Coronary artery (tissue), 2 donors: ENCODE measurements at places on chromosomes 6 and 20.
A peak's percentile ranks its signal among the peaks of the same experiment; 100 is the strongest.

GRCh38 chr20:17889226-17889625 is 79.4 kb downstream of the SNX5 start:
- DNase-seq, result no peak

- no peak for DNase-seq
These were observed 36.6 kb downstream of the ERGIC3 start for GRCh38 chr20:35578469-35578868.

GRCh38 chr20:62405108-62405980 is 1.7 kb downstream of the CABLES2 start:
- no peak for DNase-seq

GRCh38 chr6:37696841-37697662 is 631 bp downstream of the MDGA1 start:
- no peak for DNase-seq

GRCh38 chr6:82076916-82077315 is 170.6 kb downstream of the IBTK start:
- DNase-seq, result no peak

GRCh38 chr20:57705127-57705899 is 4.5 kb downstream of the PMEPA1 start:
- no peak for DNase-seq

- no peak for DNase-seq
These were observed 26.0 kb downstream of the SLC17A9 start for GRCh38 chr20:62978561-62978943.

GRCh38 chr20:20213526-20214121 is 154.3 kb upstream of the INSM1 start:
- no peak for DNase-seq

- no peak for DNase-seq
These were observed 41.6 kb downstream of the C6orf15 start for GRCh38 chr6:31070711-31071197.

DNA sequence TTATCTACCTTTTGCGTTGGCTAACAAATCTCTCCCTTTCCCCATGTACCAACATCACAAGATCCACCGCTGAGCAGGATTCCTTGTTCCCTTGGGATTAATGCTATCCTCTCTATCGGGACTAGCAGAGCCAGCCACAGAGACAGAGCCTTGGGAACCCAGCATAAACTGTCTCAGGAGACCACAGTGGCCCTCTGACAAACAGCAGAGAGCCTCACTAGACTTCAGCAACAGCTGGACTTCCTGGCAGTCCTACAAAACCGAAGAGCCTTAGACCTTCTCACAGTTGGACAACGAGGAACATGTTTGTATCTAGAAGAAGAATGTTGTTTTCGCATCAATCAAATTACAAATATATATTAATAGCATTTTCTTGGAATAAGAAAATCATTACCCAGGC is 39.6 kb upstream of the POU5F1 start:
- DNase-seq, result no peak

GRCh38 chr6:47245745-47246371 is 63.8 kb downstream of the TNFRSF21 start:
- no peak for DNase-seq

DNA sequence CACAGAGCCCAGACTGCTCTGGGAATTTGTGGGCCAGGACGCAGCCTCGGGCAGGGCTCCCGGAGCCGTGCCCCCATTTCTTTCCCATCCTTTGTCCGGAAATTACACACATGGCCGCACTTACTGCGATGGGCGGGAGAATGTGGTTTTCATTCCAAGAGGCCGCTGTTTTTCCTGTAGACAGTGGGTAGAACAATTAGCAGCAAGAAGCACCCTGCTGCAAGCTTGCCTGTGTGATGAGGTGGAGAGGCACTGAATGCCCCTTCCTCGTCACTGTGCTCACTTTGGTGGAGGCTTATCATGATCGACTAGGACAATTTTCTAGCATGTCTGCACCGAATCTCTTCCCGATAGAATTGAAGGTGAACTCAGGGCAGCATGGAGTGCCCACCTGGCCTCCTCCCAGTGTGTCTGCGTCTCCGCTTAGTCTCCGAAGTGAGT is 102.8 kb downstream of the DACT2 start:
- DNase-seq, result no peak

DNA sequence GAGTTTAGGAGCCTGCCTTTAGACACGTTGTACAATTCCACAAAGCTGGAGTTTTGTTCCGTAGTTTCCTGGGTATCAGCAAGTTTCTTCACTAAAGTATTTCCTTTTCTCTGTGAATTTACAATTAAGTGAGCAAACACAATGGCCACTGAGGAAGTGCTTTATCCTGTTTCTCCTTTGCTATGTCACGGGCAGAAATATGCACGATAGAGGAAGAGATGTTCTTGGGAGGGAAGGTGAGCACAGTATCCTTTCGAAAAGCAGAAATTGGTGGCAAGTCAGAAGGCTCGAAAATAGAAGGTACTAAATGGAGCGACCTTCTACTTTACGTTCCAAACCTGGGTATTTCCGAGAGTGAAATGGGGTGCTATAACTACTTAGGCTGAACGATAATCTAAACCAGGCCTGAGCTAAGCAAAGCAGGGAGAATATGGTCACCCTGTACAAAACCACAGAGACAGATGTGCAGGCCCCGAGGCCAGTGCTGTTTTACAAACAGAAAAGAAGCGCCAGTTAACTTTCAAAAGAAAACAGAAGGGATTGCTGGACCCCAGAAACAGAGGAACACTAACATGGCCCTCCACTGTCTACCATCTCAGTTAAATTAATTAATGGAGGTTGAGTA is 259.6 kb downstream of the TBC1D7 start:
- no peak for DNase-seq

DNA sequence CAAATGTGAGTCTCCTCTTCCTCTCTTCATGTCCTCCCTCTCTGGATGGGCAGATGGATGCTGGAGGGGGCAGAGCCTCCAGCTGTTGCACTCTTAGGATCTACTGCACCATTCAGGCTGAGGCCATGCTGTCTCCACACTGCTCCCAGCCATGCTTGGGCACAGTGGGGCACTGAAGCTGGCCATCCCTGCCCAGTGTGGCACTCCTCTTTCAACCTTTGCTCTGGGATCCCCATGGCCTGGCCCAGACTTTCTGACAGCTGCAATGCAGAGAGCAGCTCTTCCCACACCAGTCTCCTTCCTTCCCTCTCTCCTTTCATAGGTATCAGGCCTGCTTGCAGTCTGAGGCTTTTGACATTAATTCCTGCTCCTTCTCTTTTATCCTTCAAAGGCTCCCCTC is 9.3 kb downstream of the KCNK17 start:
- no peak for DNase-seq

- no peak for DNase-seq
These were observed 827.7 kb downstream of the MAFB start for GRCh38 chr20:39861381-39861780.

DNA sequence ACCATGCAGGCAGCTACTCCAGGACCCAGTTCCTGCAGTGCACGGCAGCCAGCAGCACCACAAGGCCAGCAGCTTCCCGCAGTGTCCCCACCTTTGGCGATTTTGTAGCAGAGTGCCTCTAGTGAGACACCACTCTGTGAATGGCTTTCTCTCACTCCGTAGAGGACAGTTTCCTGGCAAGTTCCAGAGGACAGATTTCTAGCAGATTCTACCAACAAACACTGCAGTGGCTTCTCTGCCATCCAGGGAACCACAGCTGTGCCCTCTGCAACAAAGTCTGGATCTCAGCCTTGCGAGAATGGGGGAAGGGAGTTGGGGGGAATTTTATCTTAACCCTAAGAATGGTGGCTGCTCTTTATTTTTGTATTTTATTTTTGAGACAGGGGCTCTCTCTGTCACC is 28.7 kb downstream of the SNHG17 start:
- peak; percentile 43 for DNase-seq

- no peak for DNase-seq
These were observed 382.8 kb downstream of the EPM2A start for GRCh38 chr6:145352382-145353080.

GRCh38 chr6:83729871-83730270 is 21.0 kb upstream of the SNAP91 start:
- no peak for DNase-seq

DNA sequence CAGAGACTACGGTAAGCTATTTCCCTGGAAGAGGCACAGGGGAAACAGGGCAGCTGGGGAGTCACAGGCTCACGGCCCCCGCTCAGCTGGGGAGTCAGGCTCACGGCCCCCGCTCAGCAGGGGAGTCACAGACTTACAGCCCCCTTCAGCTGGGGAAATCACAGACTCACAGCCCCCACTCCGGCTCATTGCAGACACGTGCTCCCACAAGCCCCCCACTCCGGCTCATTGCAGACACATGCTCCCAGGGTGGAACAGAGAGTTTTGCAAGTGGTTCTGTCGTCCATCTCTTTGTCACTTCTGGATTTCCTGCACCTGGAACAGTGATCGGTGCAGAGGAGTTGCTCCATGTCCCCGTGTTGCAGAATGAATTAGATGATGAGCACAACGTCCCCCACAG is 405.5 kb downstream of the CDH26 start:
- DNase-seq, result no peak

- no peak for DNase-seq
These were observed 165.9 kb downstream of the SOBP start for GRCh38 chr6:107655864-107656263.

DNA sequence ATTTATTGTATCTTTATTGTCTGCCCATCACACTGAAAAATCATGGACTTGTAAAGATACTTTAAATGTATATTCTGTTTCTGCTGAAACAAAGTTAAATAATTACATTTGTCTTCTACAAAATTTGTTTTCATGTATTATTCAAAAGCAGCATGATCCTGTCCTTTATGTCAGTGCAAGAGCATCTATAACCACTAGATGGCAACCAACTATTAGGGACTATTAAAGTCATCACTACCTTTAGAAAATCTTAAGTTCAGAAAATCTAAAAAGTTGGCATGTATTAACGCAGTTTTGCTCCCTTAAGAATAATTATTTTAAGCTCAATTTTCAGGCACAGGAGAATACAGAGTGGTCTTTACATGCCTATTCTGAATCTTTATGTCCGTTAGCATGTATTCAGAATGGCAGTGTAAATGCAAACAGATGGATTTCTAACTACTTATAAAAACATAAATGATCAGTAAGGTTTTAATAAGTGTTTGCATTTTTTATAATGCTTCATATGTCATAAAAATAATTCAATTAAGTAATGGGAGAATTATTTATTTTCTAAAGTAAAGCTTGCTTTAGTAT is 17.8 kb downstream of the TMEM30A start:
- no peak for DNase-seq

DNA sequence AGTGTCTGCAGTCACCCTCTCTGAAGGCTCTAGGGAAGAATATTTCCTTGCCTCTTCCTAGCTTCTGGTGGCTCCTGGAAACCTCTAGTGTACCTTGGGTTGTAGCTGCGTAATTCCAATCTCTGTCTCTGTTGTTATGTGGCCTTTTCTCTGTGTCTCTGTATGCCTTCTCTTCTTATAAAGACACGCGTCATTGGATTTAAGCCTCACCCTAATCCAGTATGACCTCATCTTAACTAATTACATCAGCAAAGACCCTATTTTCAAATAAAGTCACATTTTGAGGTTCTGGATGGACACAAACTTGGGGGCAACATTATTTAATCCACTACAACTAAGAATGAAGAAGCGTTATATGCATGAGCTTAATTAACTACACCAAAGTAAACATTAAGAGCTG is 111.4 kb upstream of the ZNF184 start:
- no peak for DNase-seq

DNA sequence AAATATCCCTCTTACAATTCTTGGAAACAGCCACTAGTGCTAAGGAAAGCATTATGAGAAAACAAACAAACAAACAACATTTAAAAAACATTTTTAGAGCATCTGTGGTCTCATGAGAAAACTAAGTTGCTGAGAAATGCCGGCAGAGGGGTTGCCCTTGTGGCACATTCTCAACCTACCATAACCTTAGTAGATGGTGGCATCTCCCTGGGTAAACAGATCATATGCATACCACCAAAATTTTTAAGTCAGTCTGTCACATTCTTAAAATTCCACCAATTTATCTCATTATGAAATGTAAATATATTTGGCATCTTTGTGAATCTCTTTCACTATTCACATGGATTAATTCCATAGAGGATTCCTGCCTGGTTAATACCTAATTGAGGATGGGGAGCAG is 575.7 kb upstream of the MARCKS start:
- DNase-seq, result no peak

GRCh38 chr6:95841560-95841959 is 174.2 kb upstream of the FUT9 start:
- no peak for DNase-seq

DNA sequence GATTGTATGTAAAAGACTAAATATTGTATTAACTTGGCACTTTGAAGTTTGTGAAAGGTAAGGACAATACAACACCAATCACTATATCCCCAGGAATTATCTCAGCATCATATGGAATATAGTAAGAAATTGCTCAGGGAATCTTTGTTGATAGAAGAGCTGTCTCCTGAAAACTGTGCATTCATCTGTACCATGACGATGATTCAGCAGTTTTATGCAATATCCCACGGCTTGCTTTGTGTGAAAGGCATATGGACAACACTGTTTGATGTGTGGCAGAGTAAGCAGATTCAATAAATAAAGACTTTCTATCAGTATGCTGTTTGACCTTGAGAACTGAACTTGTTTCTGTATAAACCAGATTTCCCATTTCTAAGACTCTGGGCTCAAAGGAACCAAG is 147.5 kb upstream of the PLN start:
- DNase-seq, result no peak

DNA sequence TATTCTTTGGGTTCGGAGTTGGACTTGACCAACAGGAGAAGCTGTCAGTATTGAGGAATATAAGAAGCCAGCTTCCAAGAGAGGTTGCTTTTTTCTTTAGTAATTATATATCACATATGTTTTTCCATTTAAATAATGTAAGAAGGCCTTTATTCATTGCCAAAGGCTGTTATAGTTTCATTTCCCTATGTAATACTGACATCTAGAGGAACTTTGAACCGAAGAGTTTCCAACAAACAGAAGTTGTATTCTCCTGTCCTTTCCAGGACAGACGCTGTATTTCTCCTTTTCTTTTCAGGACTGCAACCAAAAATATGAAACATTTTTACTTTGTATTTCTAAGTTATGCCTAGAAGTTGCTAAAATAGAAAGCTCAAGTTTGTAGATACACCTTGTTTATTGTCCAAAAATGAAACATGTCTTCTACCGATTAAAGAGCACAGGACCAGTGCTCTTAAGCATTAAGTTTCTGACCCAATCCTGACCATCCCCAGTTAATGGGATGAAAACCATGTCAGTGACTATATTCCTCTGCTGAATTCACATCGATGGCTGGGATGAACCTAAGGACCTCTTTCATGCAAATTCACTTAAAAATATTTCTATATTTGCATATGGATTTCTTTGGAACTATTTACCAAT is 55.1 kb downstream of the MYLK4 start:
- DNase-seq, result no peak
